ENCODE measurements at places on chromosomes 7 and 10.

- no peak for DNase-seq
Measured at GRCh38 chr10:61076572-61077114, 132.7 kb upstream of the RHOBTB1 start.

DNA sequence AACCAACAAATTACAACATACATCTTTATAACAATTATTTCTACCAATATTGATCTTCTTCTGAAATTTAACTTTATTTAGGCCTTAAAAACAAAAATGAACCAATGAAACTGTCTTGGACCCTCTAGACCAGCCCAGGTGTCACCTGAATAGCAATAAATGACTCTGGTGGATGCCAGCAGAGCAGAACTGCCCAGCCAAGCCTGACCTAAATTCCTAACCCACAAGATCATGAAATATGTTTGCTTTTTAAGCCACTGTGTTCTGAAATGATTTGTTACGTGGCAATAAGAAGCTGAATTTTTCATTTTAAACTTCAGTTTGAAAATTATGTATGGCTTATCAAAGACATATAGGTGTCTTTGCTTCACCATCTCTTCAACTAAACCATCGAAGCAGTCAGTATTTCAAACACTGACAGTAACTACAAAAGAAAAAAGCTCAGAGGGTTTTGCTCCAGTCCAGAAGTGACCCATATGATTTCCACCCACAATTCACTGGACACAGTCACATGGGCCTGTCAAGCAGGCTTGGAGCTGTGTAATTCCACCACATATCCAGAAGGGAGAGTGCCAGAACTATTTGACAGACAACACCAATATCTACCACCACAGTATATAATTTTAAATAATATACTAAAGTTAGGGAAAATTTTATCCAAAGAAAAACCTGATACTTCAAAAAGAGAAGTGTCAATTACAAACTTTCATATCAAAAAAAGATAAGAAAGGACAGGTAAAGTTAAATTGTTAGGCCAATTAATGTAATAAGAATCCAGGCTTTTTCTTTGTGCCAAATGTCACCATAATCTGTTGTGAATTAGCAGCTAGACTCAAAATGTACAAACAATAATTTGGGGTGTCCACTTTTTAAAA is 94.5 kb downstream of the KMT2C start:
- DNase-seq: no peak

DNA sequence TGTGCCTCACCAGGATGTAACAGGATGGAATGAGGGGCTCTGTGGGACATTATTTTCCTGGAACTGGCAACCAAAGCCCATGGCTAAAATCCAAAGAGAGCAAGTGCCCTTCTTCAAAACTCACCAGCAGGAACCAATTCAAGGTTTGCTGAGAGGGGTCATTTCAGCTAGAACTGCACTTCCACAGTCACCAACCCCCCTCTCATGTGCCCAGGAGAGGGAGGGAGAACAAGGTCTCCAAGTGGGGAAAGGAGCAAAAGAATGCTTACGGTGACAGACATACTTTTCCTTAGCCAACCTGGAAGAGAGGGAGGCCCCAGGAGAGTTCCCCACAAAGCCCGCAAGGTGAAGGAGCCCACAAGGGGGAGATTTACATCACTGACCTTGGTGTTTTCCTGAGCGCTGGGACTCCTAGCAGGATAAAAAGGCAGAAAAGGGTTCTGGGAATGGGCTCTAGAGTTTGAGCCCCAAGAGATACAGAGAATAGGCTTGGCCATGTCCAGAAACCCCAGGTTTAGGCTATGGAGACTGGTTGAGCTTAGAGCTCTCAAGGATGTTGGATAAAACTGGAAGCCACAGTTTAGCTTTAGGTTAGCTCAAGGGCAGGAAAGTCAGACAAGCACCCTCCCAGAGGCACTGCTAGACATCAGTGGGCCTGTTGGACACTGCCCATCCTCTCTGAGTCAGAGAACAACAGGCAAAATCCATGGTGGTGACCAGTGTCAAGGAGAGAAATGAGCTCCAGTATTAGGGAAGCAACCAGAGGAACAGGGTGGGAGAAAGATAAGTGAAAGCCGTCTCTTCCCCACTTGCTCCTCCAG is 63.9 kb upstream of the GHITM start:
- no peak for DNase-seq

GRCh38 chr10:99620711-99621453 is 643 bp upstream of the SLC25A28 start:
- peak; percentile 88 for DNase-seq

- DNase-seq: no peak
Measured at GRCh38 chr10:110311357-110311949, 6.7 kb upstream of the SMNDC1 start.

DNA sequence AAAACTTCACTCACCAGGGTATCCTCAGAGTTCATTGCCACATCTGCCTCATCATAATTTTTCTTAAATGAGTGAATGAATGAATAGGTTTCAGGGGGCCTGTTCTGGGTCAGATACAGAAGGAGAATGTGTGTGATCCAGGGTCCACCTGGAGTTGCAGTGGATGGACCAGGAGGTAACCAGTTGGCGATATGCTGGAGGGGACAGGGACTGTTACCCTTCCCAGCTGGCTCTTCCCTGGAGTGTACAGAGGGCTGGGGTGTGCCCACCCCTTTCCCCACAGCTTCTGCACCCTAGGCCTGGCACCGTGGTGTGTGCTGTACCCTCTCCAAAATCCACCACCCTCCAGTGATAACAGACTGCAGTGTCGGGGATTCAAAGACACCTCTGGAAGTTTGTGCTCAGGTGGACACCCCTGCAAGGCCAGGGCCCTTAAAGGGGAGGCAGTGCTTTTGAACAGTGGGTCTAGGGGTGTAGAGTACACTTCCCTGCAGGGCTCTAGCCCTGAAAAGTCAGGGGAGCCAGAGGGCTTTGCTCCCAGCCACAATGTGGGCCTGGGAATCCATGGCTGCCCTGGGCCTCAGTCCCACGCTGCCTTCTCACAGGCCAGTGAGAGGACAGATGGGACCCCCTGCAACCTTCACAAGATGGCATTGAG is 134.4 kb upstream of the UNC5B start:
- no peak for DNase-seq

GRCh38 chr7:29599026-29599425 is 35.4 kb downstream of the PRR15 start:
- DNase-seq: no peak

GRCh38 chr7:37285706-37286453 is 162.8 kb downstream of the ELMO1 start:
- peak; percentile 8 for DNase-seq

DNA sequence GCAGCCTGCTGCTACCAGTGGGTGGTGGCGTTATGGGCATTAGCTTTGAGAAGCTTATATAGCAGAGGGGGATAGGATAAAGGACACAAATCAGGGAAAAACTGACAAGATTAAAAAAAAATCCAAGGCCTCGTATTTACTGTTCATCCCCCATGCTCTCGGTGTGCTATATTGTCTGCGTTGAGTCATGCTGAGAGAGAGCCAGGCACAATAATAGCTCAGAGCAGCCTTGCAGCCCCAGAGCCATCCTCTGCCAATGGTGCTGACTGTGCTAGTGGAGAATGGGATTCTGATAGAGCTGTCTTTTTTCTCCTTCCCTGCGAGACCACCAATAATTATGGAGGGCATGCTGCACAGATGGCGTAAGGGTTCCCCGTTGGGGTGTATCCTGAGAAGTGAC is 51.7 kb upstream of the FZD1 start:
- DNase-seq: no peak

DNA sequence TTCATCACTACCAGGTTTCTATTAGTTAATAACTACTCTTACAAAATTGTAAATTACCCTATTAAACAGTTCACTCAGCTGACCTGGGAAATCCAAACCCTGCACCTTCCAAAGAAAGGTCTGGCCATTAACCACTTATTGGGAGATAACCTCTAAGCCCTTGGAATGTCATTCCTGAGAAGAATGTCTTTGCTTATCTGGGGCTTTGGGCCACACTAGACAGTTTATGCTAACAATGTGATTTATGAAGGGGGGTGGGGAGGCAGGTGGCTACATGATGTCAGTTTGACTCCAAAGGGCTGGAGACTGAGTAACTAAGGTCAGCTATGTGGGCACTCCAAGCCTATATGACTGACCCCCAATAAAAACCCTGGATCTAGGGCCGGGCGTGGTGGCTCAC is 50.7 kb downstream of the AKR1D1 start:
- no peak for DNase-seq

DNA sequence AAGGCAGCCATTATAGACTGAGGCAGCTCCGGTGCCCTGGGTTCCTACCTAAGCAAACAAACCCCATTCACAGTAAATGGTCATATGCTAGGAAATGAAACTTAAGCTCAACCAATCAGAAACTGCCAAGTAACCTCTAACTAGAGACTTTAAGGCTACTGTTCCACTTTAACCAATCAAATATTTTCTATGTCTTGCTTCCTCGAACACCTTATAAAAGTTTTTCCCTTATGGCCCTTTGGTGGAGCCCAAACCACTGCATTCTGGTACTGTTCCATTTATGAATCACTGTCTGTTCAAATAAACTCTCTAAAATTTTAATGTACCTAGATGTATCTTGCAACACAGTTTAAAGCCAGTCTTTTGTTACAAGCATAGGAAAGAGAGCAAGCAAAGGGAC is 361.1 kb downstream of the HGF start:
- DNase-seq: no peak

GRCh38 chr10:125083576-125083920 is 76.8 kb downstream of the CTBP2 start:
- no peak for DNase-seq

- no peak for DNase-seq
Measured at GRCh38 chr7:104225451-104225850, 17.6 kb upstream of the ORC5 start.

DNA sequence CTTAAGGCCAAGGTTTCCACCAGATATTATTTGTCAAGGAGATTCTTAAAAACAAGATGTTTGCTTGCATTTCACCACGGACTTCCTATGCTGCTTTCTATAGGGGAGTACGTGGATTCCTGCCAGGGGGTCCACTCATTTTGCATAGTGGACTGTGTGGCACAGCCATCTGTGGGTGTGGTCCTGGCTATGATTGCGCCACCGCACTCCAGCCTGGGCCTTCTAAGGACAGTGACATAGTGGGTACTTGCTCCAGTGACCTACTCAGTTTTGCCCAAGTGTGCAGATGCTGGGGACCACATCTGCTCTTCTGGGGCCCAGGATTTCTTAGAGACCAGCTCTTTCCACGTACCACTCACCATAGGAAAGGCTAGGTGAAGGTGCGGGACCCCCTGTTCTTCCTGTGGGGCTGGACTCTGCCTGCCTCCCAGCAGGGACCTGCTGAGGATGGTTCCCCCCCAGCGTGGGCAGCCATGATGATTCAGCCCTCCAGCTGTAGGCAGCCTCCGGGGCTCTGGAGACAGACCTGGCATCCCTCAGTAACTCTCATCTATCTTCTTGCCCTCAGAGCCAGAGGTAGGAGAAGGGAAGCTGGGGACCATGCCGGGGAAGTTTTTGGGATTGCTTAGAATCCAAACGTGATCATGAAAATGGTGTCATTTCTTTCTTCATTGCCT is 42.9 kb downstream of the HK1 start:
- DNase-seq: no peak

GRCh38 chr10:32846974-32847373 is 111.1 kb downstream of the ITGB1 start:
- no peak for DNase-seq

DNA sequence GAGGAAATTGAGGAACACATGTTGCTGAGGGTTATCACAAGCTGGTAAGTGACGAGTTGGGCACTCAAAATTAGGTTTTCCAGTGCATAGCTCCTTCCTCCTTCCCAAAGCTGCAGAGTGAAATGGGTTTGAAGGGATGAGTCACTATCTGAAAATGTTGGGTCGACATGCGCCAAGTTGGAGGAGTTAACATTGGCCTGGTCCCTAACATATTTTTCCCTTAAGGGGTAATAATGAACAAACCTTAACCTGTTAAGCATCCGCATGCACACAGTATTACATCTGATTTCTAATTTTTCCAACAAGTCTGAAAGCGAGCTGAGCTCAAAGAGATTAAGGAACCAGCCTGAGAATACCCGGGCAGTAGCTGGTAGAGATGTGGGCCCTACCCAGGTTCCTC is 20.7 kb upstream of the TECTB start:
- DNase-seq: no peak

DNA sequence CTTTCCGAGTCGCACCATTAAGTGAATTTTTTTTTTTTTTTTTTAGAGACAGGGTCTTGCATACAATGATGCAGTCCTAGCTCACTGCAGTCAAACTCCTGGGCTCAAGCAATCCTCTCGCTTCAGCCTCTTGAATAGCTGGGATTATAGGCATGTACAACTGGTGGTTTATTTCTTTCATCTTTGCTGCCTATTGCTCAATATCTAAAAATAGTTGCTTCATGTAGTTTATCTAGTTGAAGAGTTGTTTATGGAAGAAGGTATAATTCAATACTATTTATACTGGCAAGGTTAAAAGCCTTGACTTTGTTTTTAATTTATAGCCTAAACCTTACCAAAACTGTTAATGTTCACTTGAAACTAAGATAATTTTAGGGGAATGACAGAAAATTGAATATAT is 66.9 kb downstream of the SEMA3D start:
- DNase-seq: no peak

DNA sequence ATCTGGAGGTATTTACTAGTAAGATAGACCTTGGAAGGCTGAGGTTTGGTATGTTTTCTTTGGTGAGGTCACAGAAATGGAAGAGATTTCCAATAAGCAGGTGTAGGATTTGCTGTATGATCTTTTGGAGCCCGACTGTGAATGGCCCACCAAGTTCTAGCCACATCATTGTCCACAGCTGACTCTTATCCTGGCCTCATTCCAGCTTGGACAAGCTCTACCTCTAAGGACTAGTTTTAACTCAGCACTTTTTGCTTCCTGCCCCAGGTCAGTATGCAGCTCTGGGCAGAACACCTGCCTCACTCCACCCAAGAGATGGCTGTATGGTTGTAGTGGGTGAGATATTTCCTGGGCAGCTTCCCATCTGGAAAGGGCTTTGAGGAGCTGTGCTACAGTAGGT is 6.1 kb upstream of the CPA4 start:
- no peak for DNase-seq

- DNase-seq: no peak
Measured at GRCh38 chr10:120861178-120861855, 10.2 kb downstream of the WDR11 start.

DNA sequence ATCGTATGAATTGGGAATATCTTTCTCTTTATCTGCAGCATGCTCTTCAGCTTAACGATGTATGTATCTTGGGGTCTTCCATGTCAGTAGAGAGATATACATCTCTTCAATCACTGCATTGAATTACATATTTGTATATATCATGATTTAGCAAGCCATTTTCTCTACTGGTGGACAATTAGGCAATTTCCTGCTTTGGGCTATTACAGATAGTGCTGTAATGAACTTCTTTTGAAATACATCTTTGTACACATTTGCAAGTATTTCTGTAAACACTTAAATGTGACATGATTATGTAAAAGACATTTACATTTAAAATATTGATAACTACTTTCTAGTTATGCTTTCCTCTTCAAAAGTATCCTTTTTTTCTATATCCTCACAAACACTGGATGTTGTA is 199.0 kb downstream of the PPP1R9A start:
- DNase-seq: no peak

DNA sequence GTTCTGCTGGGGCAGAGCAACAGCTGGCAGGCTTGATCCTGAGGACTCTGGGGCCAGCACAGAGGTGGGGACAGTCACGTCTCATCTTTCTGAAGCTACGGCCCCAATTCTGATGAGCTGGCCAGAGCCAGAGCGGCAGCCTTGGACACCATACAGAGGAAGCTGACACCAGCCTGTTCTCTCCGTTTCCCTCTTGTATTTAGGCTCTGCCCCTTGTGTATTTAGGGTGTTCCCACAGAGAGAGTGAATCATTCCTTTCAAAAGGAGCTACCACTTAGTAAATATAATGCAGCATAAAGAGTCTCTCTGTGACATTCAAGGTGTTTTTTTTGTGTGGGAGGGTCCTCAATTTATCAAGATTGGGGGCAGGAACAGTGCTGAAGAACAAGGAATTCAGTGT is 109.2 kb downstream of the ZNF248 start:
- DNase-seq: no peak

Measured in T-helper 1 cell (primary cell).